Activated naive CD8-positive, alpha-beta T cell treated with anti-CD3 and anti-CD28 coated beads, Interleukin-2, amount 50 U/mL, for 16 hours (primary cell): ENCODE measurements at places on chromosomes 3 and 15.

GRCh38 chr15:98001663-98002194 lies 41.2 kb downstream of the ARRDC4 start:
- no peak for DNase-seq

DNA sequence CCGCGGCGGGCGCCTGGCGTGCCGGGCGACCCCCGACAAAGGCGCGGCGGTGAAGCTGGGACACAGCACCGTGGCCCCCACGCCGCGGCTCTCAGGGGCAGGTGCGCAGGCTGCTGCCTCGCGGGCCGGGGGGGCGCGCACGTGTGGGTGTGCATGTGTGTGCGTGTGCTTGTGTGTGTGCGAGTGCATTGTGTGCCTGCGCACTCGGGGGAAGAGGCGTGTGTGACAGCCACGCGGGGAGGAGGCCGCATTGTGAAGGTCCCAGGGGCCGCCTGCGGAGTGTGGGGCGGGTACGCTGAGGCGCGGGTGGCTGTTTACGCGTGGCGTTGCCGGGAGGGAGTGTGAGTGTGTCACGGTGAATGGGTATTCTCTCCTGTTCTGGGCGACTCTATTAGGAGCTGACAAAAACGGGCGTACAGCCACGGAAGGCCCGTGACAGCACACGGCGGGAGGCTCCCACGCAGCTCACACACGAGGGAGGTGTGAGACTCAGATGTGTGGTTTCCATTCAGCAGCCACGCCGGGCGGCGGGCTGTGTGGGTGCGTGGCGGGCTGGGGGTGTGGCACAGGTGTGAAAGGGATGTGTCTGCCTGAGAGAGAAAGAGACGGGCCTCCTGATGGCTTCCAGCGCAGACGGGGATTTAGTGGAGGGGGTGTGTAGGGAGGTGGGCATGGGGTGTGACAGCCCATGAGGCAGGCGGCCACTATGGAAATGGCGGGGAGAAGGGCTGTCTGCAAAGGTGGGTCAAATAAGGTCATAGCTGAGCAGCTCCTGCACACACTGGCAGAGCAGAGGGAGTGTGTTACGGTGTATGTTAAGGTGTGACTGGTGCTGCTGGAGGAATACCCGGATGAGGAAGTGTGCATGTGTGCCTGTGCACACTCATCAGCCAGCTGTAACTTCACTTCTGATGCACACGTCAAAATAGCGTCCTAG lies 750 bp downstream of the PODXL2 start:
- no peak for DNase-seq

DNA sequence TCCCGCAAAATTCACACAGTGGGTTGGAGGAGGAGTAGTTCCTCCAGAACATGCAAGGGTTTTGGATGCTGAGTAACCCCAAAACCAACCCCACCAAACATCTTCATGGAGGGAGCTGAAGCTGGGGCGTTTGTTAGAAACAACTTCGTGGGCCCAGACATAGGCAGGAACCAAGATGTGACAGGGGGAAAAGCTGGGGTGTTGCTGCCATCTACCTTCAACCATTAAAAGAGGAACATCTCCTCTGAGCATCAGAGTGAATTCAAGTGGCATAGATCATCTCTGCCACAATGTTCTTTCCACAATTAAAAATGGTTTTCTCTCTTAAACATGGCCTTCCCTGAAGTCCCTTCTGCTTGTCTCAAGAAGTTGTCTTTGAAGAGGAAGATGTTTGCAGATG lies 20.5 kb downstream of the SIDT1 start:
- DNase-seq = no peak

- DNase-seq = no peak
Measured at GRCh38 chr3:126948980-126949535, 33.9 kb upstream of the PLXNA1 start.

- DNase-seq = peak; percentile 25
Measured at GRCh38 chr15:72285927-72286516, 13.7 kb upstream of the PARP6 start.

GRCh38 chr15:90595763-90596155 lies 66.0 kb downstream of the CRTC3 start:
- no peak for DNase-seq

DNA sequence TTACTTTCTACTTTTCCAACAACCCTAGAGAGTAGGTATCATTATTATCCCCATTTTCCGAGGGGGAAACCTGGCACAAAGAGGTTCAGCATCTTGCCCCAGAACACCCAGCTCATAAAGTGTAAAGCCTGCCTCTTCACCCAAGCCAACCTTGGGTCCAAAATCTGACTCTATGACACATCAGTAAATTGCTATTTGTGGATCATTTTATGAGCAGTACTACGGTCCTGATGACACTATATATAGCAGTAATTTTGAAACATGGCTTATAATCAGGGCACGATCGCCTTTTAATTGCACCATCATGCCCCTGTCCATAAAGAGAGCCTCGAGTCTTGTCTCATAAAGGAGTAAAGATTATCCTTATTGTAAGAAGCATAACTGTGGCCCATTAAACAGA lies 9.7 kb downstream of the MAGI1 start:
- no peak for DNase-seq

DNA sequence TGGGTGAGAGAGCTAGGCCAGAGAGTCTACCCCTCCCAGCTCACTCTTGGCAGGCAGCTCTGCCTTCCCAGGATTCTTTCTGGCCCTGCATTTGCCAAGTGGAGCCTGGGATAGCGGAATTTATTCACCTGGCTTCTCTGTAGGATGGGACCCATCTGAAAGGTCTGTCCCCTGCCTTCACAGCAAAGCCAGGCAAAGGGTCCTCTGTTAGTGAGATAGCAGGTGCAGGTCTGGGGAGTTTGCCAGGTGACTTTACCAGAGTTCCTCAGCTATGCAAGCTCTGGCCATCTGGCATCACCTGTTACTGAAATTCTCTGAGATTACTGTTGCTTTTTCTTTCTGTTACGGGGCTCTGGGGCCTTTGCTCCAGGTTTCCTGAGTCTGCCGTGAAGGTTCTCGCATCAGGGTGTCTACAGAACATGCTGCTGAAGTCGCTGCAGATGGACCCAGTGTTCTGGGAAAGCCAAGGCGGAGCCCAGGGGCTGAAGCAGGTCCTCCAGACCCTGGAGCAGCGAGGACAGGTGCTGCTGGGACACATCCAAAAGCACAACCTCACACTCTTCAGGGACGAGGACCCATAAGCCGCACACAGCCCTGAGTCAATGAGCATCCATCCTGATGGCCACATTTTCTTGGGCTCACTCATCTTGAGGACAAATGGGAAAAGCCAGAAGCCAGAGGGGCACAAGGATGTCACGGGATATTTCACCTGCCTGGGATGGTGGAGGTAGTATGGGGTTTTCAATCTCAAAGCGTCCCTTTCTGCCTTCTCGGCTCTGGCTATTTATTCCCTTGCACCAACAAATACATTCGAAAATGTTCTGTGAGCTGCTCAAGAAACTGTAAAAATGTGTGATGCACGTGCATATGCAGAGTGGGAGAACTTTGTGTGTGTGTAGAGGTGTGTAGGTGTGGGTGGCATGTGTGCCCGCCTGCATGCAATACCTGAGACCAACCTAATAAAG lies 49.8 kb downstream of the POMGNT2 start:
- DNase-seq = no peak

DNA sequence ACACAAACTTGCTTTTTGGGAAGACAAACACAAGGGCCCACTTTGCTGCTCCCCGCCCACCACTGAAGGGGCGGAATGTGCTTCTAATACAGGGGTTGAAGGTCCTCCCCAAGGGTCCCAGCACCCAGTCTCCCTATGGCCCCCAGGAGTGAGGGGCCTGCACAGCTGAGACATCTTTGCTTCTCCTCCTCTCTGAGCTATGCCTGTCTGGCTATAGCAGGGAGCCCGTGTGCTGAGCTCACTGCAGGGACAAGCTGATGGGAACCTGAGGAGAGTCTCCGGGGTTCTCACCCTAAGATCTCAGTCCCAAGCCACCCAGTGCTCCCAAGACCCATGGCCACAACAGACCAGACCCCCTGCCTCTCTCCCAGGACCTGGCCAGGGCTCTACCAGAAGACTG lies 61.1 kb upstream of the ACAN start:
- no peak for DNase-seq

DNA sequence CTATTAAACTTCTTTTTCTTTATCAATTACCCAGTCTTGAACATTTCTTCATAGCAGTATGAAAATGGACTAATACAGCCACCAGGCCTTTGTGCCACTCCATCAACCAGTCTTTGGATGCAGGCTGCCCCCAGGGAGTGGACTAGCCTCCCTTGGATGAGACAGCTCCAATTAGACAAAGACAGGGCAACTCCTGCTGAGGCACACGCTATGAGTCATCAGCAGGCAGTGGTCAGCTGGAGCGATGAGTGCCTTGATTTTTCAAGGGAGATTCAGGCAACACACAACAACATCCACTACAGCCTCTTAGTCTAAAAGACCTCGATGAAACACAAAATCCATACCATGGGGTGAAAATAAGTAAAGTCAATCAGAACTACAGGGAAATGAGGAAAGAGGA lies 160.1 kb downstream of the ARRDC4 start:
- no peak for DNase-seq

- DNase-seq = no peak
Measured at GRCh38 chr3:26104851-26105251, 315.0 kb downstream of the OXSM start.

GRCh38 chr3:48596676-48597407 lies 1.7 kb upstream of the COL7A1 start:
- no peak for DNase-seq

GRCh38 chr3:15766406-15766805 lies 31.4 kb downstream of the ANKRD28 start:
- DNase-seq = no peak

GRCh38 chr3:151743855-151744254 lies 10.1 kb downstream of the AADACL2 start:
- DNase-seq = no peak

DNA sequence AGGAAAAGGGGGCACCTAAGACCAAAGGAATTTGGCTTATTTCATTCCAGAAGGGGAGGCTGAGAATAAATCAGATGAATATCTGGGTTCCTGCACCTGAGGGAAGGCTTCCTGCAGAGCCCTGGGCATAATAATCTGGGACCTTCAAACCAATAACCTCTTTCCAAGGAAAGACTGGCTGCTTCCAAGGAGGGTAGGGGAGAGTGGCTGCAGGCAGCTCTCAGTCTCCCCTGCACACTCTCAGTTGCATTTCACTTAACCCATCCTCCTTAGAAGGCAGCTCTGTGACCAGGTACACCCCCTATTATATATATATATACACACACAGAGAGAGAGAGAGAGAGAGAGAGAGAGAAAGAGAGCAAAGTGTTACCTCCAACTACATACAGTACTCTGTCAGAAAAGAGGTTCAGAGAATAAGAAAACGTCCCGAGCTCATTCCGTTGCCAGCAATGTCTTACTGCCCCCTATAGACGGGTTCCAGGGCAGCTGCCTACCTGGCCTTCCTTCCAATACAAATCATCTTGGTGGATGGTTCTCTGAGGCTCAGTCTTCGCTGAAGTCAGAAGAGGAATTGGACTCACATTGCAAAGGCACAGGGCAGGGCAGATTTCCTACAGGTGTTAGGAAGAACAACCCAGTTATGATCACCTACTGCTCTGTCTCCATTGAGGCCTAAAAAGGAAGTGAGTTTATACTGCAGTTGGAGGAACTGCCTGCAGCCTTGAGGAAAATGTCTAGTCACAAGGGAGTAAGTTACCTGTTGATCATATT lies 26.1 kb downstream of the CAPN3 start:
- DNase-seq = no peak

DNA sequence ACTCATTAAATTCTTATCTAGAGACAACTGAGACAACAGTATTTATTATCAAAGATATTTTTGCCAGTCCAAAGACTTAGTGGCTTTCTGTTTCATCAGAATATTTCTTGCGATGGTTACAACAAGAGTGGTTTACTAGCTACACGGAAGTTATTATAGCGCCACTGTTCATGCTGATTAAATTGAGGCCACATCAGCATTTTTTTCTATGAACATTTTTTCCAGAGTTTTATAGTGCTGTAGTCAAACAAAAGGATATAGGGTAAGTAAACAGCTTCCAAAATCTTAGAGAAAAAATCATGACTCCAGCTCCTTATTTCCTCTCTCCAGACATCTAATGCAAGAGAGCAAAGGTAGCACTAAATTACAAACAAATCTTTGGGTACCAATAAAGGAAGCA lies 1264.4 kb downstream of the ZPLD1 start:
- no peak for DNase-seq

DNA sequence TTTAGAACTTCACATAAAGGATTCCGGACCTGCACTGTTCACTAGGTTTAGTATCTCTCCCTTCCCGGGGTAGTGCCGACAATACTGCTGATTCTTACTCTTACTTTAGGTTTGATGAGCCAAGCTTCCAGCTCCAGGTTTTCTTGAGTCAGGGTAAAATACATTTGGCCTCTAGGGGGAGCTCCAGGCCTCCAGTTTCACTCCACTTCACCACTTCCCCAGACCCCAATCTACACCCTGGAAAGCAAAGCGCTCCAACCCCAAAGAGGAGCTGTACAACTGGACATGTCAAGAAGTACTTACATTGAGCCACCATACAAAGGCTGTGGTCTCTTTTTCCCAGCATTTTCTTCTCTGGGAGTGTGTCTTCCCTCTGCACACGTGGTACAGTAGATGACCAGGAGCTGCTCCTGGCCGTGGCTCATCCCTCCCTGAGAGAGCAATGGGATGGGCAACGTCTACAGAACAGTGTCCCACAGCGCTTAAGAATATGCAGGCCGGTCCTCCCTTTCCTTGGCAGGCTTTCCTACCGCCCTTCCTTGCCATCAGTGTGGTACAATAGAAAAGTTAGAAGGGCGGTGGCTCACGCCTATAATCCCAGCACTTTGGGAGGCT lies 93.9 kb upstream of the CCDC80 start:
- DNase-seq = peak; percentile 39

DNA sequence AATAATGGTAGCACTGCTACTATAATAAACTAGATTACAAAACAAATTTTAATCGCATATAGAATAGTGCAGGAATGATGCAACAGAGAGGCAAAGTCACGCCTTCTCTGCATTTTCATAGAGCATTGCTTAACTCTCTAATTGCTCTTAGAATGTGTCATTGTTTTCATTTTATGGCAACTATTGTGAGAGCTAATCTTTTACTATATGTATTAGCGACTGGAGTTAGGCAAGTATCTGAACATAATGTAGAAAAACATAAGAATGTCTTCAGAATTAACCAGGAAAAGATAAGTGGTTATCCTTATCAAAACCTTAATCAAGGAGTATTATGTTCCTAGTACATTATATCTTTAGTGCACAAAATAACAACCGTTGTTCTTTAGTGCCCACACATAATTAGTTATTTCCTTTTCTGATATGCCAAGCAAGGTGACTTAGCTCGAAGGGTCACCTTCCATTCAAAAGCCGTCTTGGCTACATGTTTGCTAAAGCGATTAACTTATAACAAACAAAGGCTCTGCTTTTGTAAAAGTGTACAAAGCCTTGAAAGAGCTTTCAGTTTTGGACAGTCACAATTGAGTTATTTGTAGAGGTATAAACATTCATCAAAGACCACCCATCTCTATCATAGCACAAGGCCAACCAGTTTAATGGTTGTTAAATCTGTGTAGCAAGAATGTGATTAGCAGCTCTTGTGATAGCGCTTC lies 1328.9 kb downstream of the ROBO2 start:
- no peak for DNase-seq
